ENCODE measurements at places on chromosomes 2 and 18.

DNA sequence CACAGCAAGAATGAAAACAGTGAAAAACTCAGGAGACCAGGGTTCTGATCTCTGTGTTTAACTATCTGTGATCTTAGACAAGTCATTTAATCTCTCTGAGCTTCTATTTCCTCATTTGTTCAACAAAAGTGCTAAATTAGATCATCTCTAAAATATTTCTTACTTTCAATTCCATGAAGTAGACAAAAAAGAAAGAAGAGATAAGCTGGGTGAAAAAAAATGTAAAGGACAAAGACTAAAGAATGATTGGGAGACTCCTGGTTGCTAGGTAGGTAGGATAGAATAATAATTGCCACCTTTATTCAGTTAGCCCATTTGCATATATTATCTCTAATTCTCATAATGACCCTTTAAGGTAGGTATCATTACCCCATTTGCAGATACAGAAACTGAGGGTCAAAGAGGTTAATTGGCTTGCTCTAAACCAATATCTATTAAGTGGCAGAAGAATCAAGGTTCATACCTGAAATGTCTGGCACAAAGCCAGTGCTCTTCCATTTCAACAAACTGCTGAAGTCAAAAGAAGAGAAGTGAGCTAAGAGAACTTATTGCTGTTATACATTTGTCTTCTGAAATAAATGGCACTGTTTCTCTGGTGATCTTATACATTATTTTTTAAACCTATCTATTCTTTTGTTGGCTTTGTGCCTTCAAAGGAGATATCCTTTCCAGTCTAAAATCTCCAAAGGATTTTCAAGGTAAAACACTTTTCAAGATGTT is 141.7 kb downstream of the OTX1 start:
- no peak for DNase-seq

DNA sequence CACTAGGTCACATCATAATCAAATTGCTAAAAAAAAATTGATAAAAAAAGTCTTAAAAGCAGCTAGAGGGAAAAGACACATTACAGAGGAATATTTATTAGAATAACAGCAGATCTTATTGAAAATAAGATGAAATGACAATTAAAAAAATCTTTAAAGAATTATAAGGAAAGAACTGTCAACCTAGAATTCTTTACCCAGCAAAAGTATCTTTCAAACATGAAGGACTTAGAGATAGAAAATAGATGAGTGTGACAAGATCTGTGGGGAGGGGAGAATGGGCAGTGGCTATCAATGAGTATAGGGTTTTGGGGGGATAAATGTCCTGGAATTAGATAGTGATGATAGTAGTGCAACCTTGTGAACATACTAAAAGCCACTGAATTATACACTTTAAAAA is 26.5 kb upstream of the RNF103 start:
- no peak for DNase-seq

- DNase-seq, result no peak
Measured at GRCh38 chr2:204881655-204882054, 336.4 kb downstream of the PARD3B start.

DNA sequence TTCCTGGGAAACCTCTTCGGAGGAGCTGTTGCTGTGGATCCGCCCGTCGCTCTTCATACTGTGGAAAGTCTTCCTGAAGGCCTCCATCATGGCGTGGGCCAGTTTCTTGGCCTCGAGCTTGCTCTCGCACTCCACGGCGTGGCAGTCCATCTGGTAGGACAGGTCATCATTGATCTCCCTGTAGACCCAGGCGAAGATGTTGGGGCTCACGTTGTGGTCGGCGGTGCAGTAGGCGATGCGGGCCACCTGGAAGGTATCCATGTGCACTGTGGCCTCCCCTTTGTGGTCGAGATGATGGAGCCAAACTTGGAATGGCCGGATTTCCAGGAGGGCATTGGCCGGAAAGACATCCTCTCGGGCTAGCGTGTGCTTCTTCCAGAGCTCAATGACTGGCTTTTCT is 245.4 kb downstream of the PID1 start:
- DNase-seq, result no peak

DNA sequence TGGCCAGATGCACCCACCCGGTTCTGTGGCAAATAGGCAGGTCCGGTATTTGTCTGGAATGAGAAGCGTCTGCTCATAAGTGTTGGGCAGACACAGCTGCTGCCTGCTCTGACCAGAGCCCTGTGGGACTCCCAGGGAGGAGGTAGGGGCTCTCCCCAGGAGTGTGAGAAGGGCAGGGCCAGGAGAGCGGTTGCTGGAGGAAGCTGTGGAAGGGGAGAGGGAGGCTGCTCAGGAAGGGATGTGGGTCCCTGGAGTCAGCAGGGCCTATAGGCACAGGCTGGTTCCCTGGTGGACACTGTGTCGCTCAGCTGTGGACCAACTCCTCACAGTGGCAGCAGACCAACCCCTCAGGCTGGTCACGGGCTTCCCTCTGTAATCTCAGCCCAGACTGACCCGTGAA is 109.2 kb downstream of the DYSF start:
- DNase-seq, result peak; percentile 41

All from fibroblast of lung (primary cell).